ENCODE measurements at places on chromosomes 7 and 10. TPM values are rescaled to one million over a fixed set of nuclear protein-coding genes. Genes with fewer than 3 reads are reported as not detected.

The IFIT1B gene
- polyA plus RNA-seq = not detected

The ANXA8 gene
- not detected for polyA plus RNA-seq

The MYO1G gene
- 0.31 TPM for polyA plus RNA-seq

The SLC29A4 gene
- polyA plus RNA-seq = 1.1 TPM

The TMEM229A gene
- polyA plus RNA-seq = 3.3 TPM

The PKD2L1 gene
- not detected for polyA plus RNA-seq

Measured in Purkinje cell (primary cell).